ENCODE measurements at places on chromosomes 11 and 22. TPM values are rescaled to one million over a fixed set of nuclear protein-coding genes. Genes with fewer than 3 reads are reported as not detected.

- DNase-seq: peak; percentile 89
Measured at GRCh38 chr22:31082606-31083376, 1.7 kb downstream of the SMTN start.

DNA sequence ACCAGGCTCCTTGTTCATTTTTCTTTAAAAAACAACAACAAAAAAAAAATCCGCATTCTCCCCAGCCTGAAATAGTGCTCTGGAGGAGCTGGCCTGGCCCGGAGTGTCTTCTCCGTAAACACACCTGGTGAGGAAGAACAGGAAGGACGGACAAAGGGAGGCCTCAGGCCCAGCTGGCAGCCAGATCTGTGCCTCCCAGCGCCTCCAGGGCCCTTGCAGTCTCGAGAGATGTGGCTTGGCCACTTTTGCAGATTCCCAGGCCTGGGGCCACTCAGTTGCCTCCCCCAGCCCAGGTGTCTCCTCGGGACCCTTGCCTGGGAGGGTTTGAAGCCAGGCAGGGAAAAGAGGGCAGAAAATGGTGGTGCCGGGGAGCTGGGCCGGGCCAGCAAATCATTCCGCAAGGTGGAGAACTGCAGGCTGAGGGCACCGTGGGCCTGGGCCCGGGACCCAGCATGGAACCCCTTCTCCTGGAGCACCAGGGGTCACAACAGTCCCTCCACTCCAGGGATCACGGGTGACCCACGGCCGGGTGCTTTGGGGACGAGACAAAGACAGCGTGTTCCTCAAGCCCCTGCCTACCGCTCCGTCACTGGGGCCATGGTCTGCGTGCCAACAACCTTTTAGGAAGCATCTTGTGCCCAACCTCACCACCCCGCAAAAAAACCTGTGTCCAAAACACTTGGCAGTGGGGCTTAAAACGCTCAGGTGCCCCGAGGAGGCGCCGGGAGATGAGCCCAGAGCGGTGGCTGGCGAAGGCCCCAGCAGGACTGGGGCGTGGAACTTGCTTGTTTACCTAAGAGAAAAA, 67.1 kb upstream of the WNT7B start:
- peak; percentile 57 for DNase-seq

DNA sequence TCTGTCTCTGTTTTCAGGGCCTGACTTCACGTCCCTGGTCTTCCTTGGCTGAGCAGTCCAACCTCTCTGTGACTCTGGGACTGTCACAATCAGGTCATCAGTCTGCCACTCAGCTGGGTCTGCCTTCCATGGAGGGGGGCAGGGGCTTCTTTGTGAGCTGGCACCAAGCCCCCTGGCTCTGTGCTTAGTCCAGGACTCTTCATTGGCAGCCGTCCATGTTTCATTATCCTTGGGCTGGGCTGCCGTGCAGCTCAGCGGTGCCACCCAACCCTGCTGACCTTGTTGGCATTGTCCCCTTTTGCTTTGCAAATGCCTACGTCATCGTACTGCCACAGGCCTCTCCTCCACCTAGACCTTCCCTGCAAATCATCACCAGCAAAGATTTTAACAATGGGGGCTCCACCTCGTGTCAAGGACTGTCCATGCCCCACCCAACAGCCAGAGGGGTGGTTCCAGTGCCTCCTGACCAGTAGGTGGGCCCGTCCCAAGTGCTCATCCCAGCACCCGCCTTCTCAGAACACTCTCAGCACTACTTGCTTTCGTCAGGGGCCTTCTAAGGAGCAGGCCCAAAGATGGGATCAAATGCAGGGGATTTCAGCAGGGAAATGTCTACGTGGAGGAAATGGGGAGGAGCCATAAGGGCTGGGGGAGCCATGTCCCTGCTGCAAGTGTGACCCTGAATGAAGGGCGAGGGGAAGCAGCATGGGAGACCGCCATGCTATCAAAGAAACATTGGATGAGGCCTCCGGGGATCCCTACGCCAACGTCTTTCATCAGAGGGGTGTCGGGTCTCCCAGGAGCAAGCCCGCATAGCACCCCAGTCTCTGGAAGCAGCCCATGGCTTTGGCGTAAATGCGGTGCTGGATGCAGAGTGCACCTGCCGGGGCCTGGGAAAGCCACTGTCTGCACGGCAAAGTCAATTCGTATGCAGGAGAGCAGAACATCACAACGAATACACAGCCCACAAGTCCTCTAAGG, 18.2 kb downstream of the KRTAP5-6 start:
- DNase-seq: no peak

DNA sequence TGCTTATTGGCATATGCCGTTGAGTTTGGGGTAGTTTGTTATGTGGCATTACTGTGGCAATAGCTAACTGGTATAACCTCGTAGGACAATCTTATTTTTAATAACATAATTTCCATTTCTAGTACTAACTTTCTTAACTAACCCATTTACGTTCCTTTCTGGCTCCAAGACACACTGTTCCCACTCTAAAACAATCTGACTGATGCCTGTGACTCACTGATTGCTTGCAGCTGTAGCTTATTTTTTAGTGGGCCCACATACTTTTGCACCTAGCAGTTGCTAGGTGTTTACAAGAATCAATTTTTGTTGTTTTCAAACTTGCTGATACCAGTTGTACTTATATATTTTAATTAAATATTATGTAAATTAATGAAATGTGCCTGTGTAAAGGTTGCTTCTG, 52.2 kb downstream of the FAT3 start:
- DNase-seq: no peak

DNA sequence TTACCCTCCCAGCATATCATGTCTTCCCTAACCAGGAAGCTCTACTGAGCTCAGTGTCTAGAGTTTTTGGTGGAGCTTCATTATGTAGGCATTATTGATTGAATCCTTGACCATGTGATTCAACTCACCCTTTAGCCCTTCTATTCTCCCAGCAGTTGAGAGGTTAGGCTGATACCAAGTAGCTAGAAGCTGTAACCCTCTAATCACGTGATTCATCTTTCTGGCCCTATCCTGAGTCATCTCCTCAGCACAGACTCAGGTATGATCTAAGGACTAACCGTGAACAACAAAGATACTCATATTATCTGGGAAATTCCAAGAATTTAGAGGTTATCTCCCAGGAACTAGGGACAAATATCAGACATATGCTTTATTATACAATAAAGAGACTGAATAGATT, 625.5 kb downstream of the JRKL start:
- DNase-seq: no peak

GRCh38 chr11:102006835-102007566, 40.2 kb upstream of the CFAP300 start:
- no peak for DNase-seq

- DNase-seq: no peak
Measured at GRCh38 chr11:113332638-113333329, 18.4 kb downstream of the TTC12 start.

DNA sequence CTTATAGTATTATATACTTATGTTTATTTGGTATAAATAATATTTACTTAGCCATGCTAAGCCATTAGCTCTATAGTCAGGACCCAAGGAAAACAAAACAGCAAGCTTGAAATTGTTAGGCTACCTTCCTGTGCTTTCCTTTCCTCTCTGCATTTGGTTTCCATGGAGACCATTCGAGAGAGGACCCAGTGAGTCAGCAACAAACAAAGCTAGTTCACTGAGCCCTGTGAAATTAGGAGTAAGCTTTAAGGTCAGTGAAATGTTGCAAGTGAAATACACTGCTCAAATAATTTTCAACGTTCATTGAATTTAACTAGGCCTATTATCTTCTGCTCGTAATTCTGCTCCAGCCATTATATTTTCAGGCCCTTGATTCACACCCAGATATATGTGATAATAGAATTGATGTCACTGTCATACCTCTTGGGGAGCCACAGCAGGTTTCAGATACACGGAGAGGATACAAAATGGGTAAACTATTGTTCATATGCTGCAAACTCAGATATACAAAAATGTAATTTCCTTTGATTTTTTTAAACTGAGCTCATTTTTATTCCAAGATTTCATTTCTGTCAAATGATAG, 9.1 kb upstream of the OR10D3 start:
- DNase-seq: no peak

DNA sequence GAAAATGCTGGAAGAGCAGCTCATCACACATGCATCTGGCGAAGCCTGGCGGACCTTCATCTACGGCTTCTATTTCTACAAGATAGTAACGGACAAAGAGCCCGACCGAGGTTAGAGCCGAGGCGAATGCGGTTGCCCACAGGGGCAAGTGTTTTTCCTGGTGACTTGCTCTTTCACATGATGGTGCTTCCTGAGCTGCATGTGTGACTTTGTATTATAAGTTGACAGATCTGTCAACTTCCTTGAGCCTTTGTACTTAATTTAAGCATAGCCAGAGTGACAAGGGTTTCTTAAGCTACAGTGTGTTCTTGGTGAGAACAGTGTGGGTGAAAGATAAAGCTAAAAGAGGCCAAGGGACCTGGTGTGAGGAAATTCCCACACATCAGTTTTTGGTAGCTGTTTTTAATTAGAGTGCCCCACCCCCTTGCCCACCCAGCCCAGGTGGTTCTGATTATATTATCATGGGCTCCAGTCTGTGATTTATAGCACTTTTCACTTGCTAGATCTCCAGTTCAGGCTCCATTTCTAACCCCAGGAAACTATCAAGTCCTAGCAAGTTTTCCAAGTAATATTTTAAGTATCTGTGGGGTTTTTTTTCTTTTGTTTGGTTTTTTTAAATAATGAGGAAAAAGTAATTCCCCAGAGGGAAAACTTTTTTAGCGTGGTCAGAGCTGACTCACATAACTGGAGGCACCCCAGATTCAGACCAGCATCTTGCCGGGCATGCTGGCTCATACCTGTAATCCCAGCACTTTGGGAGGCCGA, 68.0 kb upstream of the YWHAH start:
- DNase-seq: no peak

GRCh38 chr11:69922596-69923111, 103.4 kb upstream of the FGF3 start:
- DNase-seq: no peak

DNA sequence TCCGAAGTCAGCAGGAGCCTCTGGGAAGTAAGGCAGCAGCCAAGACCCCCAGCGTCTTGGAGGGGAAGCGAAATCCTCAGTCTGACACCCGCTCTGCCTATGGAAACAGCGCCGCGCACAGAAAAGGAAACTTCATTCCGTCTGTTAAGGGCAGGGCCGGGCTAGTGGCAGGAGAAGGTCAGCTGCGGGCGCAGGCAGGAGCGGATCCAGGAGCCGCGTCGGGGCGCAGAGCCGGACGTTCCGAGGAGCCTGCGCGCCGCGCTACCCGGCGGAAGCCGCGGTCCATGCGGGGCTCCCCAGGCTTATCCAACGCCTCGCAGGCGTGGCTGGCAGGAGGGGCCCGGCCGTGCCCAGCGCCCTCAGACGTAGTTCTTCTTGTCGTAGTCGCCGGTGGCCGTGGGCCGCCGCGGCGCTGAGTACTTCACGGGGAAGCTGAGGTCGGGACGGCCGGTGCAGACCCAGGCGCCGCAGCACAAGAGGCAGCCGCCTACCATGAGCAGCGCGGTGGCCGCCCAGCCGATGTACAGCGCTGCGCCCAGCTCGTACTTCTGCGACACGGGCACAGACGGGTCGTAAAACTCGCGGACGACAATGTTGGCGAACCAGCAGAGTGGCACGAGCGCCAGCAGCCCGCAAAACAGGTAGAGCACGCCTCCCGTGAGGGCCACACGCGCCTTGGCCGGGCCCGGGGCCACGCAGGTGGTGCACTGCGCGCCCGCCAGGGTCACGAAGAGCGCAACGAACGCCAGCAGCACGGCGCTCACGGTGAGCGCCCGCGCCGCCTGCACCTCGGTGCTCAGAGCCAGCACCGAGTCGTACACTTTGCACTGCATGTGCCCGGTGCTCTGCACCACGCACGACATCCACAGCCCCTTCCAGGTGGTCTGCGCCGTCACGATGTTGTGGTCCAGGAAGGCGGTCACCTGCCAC, 705 bp downstream of the CLDN5 start:
- DNase-seq: no peak

DNA sequence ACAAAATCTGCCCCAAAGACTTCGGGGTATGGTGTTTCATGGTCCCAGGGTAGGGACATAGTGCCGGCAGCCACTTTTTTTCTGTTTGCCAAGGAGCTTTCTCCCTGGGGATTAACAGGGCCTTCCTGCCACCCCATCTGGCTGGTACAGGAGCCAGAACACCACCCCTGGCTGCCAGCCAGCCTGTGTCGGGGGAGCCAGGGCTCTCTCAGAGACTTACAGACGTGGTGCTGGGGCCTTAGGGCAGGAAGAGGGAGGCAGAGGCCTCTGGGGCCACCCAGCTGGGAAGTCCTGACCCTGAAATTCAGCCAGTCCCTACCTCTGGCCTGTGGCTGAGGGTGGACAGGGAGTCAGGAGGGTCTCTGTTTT, 52.4 kb upstream of the CDON start:
- DNase-seq: no peak

DNA sequence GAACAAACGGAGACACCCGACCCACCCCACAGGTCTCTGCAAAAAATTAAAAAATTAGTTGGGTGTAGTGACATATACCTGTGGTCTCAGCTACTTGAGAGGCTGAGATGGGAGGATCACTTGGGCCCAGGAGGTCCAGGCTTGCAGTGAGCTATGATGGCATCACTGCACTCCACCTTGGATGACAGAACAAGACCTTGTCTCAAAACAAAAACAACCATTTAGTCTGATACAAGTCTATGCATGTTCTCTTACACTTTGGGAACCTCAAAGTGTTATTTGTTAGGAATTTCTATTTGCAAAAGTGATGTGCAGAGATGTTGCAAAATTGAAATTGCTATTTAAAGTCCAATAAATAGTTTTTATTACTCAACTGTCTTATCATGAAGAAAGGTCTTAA, 14.3 kb downstream of the ATG13 start:
- DNase-seq: no peak

DNA sequence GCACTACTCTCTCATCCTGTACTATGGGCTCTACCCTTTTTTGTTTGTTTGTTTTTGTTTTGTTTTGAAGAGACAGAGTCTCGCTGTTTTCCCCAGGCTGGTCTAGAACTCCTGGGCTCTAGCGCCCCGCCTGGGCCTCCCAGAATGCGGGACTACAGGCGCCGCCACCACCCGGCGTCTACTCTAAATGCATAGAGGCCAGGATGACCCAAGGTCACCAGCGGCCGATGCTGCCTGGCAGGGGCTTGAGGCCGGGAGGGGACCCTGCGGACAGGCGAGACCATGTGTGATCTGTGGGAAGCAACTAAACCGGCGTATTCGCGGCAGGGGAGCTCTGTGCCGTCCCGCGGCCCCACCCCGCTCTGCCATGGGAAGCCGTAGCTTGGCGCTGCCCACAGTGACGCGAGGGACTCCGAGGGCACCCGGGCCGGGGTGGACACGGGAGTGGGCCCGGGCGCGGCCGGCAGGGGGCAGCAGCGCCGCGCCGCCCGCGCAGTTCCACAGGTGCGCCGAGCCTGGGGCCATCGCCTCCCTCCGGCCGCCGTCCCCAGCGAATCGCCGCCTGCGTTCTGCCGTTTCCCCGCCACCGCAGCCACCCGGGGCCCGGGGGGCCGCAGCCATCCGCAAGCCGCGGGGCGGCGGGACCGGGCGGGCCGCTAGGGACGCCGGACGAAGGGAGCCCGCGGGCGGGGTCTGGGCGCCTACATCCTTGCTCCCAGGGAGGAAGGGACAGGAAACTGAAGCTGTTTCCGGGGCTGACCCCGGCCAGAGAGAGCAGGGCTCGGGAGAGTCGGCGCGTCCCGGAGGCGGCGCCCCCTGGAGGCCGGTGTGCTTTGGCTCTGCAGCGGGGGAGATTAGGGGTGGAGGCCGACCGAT, 12.3 kb upstream of the HDHD5 start:
- peak; percentile 85 for DNase-seq

GRCh38 chr11:61962213-61963015, 5.0 kb downstream of the FTH1 start:
- no peak for DNase-seq

- DNase-seq: peak; percentile 34
Measured at GRCh38 chr11:117833401-117833891, 8.9 kb upstream of the FXYD2 start.

The C11orf87 gene
- total RNA-seq: 0.09 TPM

The CYTH4 gene
- total RNA-seq: 12.2 TPM

The TMEM25 gene
- 6.1 TPM for total RNA-seq

The WBP2NL gene
- total RNA-seq: not detected

The MYEOV gene
- not detected for total RNA-seq

The UPK3A gene
- not detected for total RNA-seq
